ENCODE measurements at places on chromosomes 2 and 18.
A peak's percentile ranks its signal among the peaks of the same experiment; 100 is the strongest.

DNA sequence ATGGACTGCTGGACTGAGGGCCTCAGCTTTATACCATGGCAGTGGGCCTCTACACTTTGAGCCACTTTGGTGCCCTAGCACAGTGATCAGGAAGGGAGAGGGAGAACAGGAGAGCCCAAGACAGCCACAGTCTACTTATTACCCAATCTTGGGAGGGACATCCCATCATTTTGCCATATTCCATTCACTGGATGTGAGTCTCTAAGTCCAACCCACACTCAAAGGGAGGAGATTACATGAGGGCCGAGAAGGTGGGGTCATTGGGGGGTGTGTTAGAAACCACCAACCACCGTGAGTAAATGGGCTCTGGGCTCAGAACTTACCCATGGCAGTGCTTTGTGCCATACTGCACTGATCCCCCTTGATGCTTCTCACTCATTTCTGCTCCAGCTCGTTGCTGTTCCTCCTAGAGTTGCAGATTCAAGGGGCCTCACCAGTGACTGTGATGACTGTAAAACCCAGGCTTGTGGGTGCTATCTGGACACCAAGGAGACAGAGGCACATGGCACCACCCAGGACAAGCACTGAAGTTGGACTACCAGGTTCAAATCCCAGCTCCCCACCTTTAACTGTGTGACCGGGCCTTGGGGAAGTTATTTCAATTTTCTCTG, 97.6 kb upstream of the RAB6C start:
- no peak for DNase-seq

DNA sequence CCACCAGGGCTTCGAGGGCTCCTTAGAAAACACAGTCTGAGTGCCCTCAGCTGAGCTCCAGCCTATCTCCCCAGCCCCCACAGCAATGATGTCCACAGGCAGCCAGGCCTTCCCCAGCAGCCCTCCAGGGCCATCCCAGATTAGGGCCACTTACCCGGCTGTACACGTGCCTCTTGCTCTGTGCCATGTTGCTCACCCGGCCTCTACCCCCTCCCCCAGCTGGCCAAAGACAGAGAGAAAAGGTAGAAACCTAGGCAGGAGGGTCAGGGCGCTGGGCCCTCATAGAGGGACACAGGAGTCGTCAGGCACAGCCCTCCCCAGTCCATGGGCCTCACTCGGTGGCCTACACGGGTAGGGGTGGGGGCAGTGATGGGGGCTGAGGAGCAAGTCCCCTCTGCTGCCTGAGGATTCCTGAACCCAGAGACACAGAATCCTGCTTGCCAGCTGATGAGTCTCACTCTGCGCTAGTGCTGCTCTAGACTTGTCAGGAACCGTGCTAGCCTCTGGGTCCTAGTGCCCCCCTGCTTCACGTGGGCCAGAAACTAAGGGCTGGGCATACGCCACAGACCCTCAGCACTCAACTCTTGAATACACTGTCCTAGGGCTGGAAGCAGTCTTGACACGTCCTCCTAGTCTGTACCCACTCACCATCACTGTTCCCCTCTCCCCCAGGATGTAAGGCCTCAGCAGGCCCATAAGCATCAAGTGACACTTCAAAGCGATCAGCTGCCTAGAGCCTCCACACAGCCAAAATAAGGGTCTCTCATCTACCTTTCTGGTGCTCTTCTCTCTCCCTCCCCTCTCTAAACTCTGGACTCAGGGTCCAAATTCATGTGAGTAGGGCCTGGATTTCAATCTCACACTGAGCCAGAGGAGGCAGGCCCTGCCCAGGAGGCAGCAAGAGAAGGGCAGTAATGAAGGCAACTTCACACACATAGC, at the start of gene DCTN1:
DCTN1 (minus strand) TSS at position 461 of the 939 bp plus-strand sequence; CDS start at position 187, 274 bp downstream.
- DNase-seq = peak; percentile 70

- DNase-seq = no peak
Observed at GRCh38 chr18:71529703-71530303, 1014.3 kb downstream of the CBLN2 start.

GRCh38 chr18:22961156-22961555, 28.0 kb downstream of the RBBP8 start:
- DNase-seq = no peak

DNA sequence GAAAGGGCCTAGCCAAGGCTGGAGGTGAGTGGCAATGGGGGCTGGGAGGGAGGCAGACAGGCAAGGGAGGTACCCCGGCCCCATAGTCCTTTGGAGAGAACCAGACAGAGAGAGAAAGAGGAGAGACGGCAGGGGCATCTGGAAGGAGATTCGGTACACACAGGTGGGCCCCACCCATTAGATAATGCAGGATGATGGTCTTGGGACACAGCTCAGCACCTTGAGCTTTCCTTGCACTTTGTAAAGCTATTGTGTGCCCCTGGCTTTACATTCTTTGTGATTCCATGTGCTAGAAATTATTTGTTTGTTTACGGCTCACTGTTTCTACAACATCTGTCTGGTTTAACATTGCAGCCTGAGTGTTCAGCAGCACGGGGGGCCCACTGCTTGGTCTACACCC, 83.1 kb downstream of the CTAGE1 start:
- DNase-seq = no peak

GRCh38 chr2:34012715-34013302, 413.7 kb upstream of the FAM98A start:
- peak; percentile 45 for DNase-seq

- DNase-seq = no peak
Observed at GRCh38 chr2:189111063-189111715, 68.4 kb downstream of the COL5A2 start.

DNA sequence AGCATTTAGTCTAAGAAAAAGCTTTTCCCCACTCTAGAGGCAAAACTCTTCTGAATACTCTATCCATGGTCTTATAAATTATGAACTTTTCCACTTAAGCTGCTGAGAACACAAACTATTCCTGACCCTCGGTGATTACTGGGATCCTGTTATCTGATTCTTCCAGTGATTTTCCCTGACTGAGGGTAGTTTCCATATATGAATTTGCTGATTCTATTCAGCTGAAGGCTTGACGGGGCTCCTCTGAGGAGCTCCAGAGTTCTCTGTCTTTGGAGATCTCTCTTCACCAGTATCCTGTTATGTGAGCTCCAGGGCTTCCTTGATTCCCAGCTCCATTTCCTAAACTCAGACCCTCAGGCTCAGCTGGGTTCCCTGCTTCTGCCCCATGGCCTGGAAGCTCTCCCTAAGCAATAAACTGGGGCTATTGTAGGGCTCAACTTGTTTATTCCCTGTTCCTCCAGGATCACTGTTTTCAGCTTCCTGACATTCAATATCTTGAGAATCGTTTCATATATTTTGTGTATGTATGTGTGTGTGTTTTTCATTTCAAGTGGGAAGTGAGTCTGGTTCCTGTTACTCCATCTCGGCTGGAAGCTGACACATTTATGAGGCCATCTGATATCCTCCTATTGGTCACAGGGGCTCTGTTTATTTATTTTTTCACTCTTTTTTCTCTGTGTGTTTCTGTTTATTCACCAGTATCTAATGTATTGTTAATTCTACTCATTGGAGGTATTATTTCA, 78.2 kb downstream of the ARHGAP28 start:
- DNase-seq = no peak

- DNase-seq = no peak
Observed at GRCh38 chr18:42458226-42458625, 503.2 kb downstream of the PIK3C3 start.

GRCh38 chr2:11941201-11942177, 195.1 kb downstream of the LPIN1 start:
- DNase-seq = no peak

GRCh38 chr2:204386668-204387067, 158.6 kb upstream of the PARD3B start:
- no peak for DNase-seq

- no peak for DNase-seq
Observed at GRCh38 chr2:13542642-13543041, 825.9 kb downstream of the TRIB2 start.

DNA sequence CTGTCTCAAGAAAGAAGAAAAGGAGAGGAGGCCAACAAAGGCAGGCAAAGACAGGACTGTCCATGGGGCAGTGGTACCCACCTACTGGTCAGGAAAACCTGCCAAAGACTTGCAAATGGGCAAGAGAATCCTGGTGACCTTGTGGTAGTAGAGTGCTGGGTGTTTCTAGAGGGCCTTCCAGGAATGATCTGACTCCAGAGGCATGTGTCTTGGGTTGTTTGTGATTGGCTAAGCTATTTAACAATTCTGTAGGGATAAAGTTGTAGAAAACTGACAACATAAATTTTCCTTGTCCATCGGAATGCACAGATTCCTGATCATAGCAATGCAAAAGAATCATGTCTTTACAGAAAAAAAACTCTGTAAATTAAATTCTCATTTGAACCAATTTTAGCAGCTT, 68.5 kb upstream of the ZNF532 start:
- no peak for DNase-seq

DNA sequence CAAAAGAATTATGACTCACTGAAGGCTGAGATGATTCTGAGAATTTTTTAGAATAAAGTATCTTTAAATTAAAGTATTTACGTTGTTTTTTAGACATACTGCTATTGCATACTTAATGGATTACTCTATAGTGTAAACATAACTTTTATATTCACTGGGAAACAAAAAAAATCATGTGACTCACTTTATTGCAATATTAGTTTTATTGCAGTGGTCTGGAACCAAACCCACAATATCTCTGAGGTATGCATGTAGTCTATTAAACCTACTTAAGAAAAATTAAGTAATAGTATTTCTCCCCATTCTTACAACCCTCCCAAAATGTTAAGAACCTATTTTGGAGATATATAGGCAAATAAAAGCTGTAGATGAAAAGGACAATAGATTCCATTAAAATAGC, 142.9 kb upstream of the ZNF521 start:
- no peak for DNase-seq

GRCh38 chr2:10549195-10549594, 101.1 kb upstream of the ODC1 start:
- no peak for DNase-seq

GRCh38 chr2:124258140-124258880, 233.2 kb downstream of the CNTNAP5 start:
- DNase-seq = peak; percentile 44

GRCh38 chr2:63012541-63012940, 38.1 kb upstream of the OTX1 start:
- no peak for DNase-seq

DNA sequence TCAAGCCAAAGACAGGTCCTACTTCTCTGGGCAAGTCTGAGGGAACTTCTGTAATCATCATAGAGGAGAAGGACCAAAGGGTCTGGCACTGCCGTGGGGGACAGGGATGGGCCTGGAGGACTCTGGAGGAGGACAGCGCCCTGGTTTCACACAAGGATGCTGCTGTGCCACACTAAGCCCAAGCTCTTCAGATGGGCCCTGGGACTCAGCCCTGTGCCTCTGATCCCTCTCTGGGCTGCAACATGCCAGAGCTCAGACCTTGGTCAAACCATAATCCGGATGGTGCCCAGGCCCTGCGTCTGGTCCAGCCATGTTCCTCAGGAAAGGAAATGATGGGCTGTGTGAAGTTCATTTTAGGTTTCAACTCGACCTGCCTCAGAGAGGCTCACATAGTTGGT, 222.0 kb upstream of the COPS8 start:
- no peak for DNase-seq

Data from RWPE1 (cell line).